ENCODE measurements at places on chromosomes 16 and 17.

DNA sequence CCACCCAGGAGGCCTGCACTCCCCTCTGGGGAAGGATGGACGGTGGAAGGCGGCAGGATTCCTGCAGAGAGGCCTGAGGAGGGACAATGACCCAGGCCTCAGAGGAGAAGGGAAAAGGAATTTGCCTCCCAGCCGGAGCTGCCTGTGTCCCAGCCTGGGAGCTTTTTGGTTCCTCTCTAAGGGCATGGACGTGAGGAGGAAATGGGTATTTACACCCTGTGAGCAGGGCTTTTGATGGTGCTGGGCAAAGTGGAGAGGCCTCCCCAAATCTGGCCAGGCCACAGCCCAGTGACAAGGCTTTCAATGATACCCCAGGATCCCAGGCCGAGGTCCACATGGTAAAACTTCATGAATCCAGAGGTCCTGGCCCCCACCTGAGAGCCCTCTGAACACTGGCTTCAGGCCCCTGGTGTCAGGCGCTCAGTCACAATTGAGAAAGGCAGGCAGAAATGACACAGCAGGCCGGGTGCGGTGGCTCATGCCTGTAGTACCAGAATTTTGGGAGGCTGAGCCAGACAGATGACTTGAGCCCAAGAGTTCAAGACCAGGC lies 56.0 kb upstream of the DOC2B start:
- no peak for DNase-seq

DNA sequence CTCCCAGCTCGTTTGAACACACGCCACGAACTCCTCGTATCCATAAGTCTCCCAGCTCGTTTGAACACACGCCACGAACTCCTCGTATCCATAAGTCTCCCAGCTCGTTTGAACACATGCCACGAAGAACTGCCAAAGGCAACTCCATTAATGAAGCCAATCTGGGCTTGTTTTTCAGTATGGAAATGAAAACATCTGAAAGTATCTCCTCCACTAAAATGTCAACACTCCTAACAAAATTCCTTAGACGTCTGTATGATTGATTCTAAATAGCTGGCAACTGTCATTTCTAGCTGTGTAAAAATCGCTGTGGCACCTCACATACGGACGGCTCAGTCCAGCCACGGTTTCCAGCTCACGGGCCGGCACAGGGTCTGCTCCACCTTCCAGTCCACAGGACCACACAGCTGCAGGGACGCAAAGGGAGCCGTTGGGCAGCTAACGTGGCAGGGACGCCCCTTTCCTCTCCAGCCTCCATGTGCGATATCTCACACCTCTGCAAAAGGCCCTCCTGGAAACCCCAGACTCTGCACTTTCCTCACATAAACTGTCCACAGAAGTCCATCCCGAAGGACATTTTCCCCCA lies 67.1 kb upstream of the METRNL start:
- no peak for DNase-seq

DNA sequence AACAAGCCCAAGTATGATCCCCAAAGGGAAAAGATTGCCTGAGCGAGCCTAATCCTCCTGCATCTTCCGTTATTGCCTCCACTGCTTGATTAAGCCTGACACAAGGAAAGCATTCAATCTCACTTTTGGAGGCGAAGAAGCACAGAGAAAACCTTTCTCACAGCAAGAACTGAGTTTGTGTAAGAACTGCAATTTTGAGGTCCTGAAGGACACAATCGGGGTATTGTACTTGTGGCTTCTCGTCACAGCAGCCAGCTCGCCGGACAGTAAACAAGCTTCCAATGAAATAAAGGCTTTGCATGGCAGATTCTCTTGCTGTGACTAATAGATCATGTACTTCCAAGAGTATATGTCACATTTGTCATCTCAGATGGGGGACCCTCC lies 18.7 kb upstream of the FOXF1 start:
- DNase-seq = no peak

- DNase-seq = no peak
Measured at GRCh38 chr16:20393801-20394577, 10.5 kb downstream of the PDILT start.

DNA sequence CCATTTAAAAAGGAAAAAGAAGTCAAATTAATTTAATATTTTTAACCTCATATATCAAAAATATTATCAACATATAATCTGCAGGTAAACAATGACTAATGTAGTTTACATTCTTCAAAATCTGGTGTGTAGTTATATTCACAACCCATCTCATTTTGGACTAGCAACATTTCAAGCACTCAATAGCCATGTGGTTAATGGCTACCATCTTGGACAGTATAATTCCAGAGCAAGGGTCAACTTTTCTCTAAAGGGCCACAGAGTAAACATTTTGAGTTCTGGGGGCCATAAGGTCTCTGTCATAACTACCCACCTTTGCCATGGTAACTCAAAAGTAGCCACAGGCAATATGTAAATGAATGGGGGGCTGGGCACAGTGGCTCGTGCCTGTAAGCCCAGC lies 153.9 kb downstream of the PARN start:
- no peak for DNase-seq
